ENCODE measurements at places on chromosomes 12 and 14.

DNA sequence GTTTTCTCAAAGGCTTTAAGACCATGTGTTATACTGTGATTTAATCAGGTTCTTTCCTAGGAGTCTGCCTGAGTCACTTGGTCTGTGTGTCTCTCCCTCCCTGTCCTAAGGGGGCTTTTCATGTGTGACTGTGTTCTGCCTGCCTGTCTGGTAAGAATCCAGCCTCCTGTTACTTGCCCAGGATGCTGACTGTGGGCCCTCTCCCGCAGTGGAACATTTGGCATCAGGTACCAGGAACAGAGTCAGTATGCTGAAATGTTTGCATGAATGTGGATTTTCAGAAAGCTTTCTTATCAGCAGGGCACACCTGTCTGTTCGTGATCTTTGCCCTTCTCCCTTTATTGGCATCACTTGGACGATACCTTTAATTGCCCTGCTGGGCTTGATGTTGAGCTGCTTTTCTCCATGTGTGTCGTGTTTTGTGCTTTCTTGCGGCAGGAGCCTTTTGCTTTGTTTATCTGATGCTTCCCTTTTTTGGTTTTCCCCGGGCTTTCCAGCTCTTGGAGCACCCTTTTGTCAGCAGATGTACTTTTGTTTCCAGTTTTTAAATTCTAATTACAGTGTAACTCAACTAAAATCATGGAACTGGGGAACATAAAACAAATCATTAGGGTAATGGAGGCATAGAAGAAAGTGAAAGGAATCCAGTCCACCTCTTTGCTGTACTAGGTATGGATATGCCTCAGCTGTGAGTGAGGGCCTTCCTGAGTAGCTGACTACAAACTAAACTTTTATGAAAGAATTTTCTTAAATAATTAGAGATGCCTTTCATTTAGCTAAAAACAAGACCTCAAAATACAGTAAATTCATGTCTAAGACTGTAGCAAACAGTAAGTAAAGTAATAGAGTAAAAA is 72.5 kb downstream of the TRAF3 start:
- peak; percentile 33 for DNase-seq

DNA sequence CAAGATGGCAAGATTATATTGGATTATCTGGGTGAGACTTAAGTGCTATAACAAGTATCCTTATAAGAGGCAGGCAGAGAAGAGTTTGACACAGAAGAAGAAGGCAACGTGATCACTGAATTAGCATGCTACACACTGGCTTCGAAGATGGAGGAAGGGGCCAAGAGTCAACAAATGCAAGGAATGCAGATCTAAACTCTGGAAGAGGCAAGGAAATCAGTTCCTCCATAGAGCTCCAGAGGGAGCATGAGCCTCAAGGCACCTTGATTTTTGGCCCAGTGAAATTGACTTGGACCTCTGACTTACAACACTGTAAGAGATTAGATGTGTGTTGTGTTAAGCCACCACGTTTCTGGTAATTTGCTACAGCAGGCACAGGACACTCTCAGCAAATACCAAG is 536.4 kb upstream of the SEL1L start:
- no peak for DNase-seq

GRCh38 chr12:4353785-4354208 is 25.7 kb downstream of the FGF23 start:
- no peak for DNase-seq

- DNase-seq = no peak
These were observed 83.4 kb downstream of the ADCK1 start for GRCh38 chr14:77883131-77883846.

DNA sequence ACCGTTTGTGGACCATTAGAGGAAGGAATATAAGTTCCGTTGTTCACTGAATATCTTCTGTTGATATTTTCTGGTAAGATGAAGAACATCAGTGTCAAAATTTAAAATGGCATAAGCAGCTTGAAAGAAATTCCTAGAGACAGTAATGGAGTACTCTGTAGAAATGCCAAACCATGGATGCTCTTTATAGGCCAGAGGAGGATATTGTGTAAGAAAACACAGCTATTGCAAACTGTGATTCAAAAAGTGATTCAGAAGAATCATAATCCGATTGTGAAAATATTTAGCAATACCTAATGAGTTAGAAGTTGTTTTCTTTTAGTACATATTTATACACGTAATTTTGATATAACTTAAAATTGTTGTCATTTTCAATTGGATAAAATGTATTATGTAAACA is 102.8 kb downstream of the SLC16A7 start:
- DNase-seq = no peak

- DNase-seq = peak; percentile 84
These were observed 82.2 kb downstream of the PPP2R5C start for GRCh38 chr14:101843665-101844064.

DNA sequence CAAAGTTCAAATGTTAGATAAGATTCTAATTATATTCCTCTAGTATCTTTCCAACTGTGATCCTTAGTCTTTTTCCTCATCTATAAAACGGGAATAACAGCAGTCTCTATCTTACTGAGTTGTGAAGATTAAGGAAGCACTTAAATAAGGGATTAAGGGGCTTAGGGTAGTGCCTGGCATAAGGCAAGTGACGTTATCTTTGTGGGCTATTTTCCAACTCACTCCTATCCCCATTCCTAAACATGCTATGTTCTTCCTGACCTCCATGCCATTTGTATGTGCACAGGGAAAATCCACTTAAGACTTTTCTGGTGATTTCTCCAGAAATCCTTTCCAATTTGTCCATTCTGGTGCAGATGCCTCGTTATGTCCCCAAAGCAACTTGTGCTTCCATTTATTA is 33.3 kb downstream of the SUPT16H start:
- no peak for DNase-seq

GRCh38 chr14:104723651-104724406 is at the start of gene ADSS1:
ADSS1 (plus strand) TSS chr14:104724229; CDS start chr14:104724271, 42 bp downstream.
- peak; percentile 66 for DNase-seq

Measured in hematopoietic multipotent progenitor cell (in vitro differentiated cells).